T-cell (primary cell): ENCODE measurements at places on chromosomes 6 and 20.
A peak's percentile ranks its signal among the peaks of the same experiment; 100 is the strongest.

- DNase-seq = no peak
These were observed 24.3 kb upstream of the MTHFD1L start for GRCh38 chr6:150841189-150841588.

DNA sequence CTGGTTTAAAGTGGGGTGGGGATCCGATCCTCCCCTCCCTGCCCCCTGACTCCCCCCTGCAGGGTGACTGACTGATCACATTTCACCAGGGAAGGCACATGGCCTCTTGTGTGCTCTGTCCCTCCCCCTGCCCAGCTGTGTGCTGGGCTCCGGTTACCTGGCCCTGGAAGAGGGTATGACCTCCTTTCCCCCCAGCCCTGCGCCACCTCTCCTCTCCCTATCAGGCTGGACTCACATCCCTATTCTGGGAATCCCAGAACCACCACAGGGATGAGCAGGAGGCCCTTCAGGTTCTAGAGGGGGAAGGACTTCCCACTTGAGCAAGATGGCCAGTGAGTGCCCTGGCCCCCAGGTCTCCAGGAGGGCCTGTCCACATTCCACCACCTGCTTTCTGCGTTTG is 2.1 kb upstream of the IP6K3 start:
- DNase-seq = no peak

DNA sequence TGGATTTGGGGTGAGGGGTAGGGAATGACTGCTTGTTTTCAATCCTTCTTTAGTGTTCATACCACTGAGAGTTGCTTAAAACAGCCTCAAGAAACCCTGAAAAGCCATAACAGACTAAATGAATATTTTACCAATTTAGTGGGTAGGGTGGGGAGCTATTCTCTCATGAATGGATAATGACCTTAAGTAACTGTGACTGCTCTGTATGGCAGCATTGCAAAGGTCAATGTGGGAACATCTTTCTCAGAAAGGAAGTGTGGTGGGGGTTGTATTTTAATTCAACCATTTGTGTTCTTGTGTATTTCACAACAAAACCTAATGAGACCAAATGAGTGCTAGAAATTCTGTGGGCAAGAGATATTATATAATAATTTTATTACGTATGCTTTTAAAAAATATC is 55.7 kb downstream of the PHACTR2 start:
- no peak for DNase-seq

DNA sequence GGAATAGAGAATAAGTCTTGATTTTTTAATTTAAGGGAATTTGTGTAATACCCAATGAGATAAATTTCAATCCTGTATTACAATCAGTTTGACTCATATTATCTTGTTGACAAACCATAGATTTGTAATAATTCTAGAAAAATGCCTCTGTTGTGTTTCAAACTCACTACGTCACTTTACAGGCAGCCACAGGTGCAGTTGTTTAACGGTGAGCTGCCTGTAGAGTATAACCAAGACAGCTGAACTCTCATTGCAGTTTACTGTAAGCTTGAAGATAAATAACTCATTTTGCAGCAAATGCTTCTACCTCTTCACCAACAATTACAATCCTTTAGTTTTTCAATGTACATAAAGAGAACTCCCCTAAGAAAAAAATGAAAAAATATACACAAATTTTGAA is 114.3 kb downstream of the PRKN start:
- DNase-seq = no peak

GRCh38 chr20:15209537-15209936 is 872.1 kb upstream of the FLRT3 start:
- no peak for DNase-seq

DNA sequence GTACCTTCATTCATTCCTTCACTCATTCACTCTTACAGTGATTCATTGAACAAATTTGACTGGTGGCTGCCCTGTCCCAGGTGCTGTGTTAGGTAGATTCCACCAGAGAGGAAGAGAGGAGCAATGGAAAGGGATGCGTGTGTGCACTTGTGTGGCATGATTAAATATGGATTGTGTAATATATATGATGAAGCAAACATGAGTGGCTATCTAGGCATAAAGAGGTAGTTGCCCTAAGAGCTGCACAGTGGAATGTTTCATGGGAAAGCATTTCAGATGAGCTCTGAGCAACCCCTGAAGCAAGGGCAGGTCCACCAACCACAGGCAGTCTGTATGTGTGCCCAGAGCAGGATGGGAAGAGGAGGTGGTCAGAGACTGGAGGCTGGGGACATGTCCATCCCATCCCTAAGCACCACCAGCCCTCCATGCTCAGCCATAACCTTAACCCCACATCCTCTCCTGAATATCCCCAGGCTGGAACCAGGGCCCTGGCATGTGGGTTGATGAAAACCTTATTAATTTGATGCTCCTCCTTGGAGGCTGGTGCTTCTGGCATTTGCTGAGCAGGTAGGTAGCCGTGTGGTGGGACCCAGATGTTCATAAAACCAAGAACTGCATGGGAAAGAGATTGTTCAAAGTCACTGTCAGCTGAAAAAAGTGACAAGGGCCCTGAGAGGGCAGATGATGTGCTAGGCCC is 226.2 kb downstream of the SYNDIG1 start:
- DNase-seq = no peak

- DNase-seq = no peak
These were observed 4.0 kb downstream of the EDN1 start for GRCh38 chr6:12293931-12294807.

DNA sequence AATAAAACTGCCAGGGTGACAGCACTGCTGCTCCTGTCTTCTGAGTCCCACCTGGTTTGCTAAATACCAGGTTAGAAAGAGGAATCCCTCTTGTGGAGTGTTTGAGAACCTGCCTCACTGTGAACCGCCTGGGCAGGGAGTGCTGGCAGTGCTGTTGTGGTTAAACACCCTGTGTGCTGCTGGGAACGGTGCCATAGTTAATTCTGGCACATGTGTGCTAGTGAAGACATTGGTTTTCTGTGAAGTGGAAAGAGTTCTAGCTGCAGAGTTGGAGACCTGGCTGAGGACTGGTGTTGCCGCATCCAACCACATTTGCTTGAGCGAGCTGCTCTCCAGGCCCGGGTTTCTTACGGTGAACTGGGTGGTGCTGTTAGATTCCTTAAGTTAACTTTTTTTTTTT is 72.7 kb downstream of the IGF2R start:
- no peak for DNase-seq

- no peak for DNase-seq
These were observed 272.1 kb upstream of the EYS start for GRCh38 chr6:65979120-65979519.

DNA sequence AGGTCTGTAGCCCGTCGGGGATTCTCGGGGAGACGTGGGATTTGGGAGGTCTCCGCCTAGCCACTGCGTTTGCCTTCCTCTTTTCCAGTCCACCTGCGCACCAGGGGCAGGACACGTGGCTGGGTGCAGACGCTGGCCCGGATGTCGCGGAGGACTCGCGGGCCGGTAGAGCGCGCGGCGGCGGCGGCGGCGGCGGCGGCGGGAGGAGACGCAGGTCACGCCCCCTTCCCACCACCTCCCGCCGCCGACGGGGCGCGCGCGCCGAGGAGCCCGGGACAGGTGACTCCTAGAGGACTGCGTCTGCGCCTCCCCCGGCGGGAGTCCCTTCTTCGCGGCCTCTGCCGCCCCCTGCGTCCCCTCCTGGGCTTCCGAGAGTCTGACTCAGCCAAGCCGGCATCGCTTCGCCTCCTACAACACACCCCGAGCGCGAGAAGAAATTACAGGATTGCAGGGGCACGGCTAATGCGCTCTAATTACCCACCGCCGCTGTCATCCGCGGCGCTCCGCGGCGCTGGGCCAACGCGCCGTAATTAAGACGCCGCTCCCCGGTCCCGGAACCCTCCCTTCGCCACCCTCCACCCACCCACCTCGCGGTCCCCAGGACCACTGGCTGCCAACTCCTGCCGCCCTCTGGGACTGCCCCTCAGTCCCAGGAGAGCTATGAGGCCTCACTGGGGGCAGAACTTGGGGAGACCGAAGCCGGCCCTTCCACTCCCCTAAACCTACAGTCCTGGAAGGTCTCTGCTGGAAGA is 124.5 kb downstream of the MRPL14 start:
- DNase-seq = peak; percentile 33
